Nephron progenitor cell (in vitro differentiated cells): ENCODE measurements at places on chromosomes 1 and 21.
A peak's percentile ranks its signal among the peaks of the same experiment; 100 is the strongest.

DNA sequence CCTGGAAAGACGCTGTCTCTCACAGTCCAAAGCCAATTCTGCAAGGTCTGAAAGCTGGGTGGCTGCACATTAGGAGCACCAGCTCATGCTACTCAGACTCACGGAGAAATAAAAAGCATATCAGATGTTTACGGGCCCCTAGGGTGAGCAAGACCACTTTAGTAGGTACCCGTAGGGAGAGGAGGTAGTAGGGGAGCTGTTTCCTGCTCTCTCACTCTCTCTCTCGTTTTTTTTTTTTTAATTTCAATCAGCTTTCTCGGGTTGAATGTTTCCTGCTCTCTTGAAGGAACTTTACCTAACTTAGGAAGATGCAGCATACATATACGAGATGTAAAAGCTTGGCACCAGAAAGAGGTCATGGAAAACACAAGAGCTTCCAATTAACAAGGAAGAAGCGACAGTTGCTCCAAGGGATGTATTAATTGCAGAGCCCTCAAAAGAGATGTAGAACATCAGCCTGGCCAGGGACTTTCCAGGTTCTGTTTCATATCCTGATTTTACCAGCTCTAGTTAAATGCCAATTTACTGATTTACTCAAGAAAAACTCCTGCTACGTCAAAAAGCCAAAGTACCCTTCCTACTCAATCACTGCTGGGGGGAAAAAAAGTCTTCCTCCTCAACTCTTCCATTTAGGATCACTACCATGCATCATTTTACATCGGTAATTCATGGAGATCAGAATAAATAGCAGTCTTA is 3.1 kb downstream of the LORICRIN start:
- DNase-seq = no peak

DNA sequence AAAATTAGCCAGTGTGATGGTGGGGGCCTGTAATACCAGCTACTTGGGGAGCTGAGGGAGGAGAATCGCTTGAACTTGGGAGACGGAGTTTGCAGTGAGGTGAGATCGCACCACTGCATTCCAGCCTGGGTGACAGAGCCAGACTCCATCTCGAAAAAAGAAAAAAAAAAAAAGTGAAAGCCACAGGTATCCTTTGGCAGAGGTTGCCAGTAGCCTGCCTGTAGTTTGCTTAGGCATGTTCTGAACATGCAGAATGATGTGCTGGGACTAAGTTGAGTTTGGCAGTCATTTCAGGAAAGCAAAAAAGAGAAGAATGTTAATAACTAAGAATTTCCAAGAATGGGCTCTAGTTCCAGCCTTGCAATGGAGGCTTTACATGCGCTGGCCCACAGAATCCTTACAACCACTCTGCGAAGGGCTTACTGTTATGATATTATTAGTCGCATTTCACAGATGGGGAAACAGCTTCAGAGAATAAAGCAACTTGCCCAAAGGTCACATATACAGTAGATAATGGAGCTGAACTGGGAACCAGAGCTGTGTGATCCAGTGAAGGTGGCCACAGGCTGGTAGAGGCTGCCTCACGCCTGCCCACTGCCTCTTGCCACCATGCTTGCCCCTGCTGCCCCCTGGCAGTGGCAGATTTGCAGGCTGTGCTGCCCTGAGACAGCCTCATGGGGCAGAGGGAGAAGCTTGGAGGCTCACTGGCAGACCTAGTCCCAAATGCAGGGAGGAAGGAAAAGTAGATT is 66.5 kb upstream of the LYST start:
- no peak for DNase-seq

GRCh38 chr1:96048572-96049212 is 672.9 kb upstream of the PTBP2 start:
- DNase-seq = no peak

GRCh38 chr1:33317354-33317753 is 3.5 kb downstream of the A3GALT2 start:
- DNase-seq = no peak

DNA sequence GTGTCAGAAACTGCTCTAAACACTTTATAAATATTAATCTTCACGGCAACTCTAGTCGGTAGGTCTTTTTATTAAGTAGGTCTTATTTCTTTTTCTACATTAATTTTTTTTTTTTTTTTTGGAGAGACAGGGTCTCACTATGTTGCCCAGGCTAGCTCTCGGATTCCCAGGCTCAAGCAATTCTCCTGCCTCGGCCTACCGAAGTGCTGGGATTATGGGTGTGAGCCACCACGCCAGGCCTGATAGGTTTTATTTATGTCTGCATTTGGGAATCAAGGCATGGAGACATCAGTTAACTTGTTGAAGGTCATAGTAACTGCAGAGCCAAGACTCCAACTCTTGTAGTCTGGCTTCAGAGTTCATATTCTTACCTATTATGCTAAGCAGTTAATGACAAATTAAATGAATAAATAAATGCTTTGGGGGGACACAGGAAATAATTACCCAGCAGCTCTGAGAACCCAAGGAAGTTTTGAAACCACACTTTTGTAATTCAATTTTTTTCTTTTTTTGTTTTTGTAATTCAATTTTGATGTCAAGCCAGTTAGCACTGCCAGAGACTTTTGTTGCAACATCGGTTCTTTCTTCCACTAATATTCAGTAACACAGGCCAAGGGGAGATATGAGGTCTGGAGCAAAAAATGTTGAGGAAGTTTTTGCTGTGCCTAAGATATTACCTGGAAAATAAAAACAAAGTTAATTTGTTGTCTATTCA is 9.4 kb upstream of the UAP1 start:
- no peak for DNase-seq

DNA sequence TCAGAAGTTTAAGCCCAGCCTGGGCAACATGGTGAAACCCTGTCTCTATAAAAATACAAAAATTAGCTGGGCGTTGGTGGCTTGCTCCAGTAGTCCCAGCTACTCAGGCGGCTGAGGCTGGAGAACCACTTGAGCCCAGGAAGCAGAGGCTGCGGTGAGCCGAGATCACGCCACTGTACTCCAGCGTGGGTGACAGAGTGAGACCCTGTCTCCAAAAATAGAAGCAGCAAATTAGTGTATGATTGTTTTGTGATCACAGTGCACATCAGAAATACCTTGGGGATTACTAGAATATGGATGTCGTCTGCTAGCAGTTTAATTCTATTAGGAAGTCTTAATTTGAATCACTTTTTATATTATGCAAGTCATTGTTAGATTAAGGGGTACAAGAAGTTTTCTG is 59.0 kb downstream of the ZBTB17 start:
- DNase-seq = no peak

GRCh38 chr1:89855413-89856123 is 34.7 kb downstream of the LRRC8D start:
- no peak for DNase-seq

- peak; percentile 88 for DNase-seq
Measured at GRCh38 chr1:8423692-8424538, 106.0 kb downstream of the SLC45A1 start.

DNA sequence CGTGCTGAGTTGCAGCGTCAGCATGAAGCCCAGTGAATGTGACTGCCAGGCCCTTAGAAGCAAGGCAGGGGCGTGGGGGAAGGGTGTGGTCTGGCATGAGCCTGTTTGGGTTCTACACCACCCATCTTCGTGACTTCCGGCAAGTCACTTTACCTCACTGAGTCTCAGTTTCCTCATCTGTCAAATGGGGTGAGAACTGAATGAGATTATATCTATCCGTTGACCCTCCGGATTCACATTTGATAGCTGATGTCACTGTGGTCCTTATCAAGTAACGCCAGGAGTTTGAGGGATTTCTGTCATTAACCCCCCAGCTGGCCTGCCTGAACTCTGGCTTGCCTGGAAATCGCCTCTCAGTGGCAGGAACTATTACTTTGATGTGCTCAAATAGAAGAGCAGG is 15.6 kb downstream of the MRPL37 start:
- DNase-seq = no peak

DNA sequence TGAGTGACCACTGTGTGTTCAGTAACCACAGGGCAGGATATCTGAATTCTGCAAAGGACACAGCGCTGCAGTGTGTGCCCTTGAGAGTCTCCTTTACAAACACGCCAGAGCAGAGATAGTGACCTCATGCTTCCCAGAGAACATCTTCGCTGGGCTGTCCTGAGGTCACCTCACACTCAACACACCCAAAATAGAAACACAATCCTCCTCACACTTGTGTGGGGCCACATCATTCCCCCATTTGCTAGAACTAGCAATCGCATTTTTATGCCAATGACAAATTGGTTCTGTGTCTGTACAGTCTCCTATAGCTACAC is 140.1 kb upstream of the NRIP1 start:
- DNase-seq = no peak

DNA sequence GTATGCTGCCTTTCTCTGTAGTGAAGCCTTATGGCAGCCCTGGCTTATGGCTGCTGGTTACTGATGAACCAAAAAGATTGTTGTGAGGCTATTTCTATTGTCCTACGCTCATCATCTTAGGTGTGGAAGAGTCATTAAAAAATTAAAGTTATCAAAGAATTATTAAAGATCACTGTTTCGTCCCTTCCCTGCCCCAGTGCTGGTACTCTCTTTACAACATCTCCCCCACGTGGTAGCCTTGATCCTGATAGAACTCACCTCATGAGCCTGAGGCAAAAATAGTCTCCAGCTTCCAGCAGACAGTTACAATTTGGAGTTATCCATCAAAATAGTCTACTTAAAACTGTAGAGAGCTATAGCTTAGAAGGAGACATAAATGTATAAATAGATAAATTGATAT is 201.5 kb downstream of the S1PR1 start:
- no peak for DNase-seq

DNA sequence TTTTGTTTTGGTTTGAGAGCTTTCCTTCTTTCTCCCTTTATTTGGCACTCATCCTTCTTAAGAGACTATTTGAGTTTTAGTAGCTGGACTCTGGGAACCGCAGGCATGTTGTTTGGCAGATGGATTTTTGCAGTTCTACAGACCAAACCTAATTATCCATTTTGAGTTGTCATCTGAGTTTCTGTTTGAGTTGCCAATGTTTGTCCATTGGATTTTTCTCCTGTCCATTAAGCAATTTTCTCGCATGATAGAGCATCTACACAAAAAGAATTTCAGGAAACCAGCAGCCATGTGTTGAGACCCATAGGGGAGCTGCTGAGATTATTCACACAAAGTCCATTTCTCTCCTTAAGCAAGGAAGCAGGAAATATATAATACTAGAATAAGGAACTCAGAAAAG is 17.2 kb upstream of the CXADR start:
- DNase-seq = no peak

GRCh38 chr1:222061711-222062359 is 319.9 kb upstream of the DUSP10 start:
- no peak for DNase-seq

- no peak for DNase-seq
Measured at GRCh38 chr1:44354268-44354839, 703 bp downstream of the ERI3 start.

GRCh38 chr1:158716335-158716734 is 4.2 kb downstream of the OR6K3 start:
- no peak for DNase-seq

DNA sequence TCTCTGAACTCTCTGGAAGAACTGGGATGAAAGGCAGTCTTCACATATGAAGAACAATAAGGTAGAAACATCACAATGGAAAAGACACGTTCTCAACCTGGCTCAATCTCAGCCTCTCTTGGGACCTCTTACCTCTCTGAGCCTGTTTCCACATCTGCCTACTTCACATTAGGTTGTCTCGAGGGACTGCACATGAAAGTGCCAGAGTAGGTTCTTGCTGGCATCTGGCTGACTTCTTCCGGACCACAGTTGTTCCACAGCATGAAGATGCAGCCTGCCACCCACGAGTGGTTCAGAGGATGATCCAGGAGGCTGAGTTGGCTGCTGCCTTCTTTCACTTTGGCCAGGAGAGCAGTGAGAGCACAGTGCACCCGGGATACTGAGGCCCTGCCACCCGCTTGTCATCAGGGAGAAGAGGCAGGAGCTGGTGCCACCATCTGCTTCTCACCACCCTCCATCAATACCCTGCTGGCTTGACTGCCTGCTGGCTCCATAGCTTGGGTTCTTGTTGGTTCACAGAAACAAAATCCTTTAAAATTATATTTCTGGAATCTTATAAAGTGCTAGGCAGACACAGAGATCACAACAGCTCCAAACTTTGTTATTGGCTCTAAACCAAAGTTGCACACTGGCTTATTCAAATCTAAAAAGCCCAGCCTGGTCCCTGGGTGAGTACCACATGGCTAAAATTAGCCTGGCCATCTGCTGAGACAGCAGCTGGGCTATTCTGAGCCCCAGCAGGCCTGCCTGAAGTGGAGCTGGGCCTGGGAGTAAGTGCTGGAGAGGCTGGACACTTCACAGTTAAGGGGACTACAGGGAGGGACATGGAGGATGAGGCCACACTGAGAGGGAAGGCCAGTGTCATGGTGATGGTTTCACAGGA is 46.9 kb upstream of the LIN9 start:
- no peak for DNase-seq

- DNase-seq = no peak
Measured at GRCh38 chr1:55010887-55011217, 12.1 kb downstream of the BSND start.

DNA sequence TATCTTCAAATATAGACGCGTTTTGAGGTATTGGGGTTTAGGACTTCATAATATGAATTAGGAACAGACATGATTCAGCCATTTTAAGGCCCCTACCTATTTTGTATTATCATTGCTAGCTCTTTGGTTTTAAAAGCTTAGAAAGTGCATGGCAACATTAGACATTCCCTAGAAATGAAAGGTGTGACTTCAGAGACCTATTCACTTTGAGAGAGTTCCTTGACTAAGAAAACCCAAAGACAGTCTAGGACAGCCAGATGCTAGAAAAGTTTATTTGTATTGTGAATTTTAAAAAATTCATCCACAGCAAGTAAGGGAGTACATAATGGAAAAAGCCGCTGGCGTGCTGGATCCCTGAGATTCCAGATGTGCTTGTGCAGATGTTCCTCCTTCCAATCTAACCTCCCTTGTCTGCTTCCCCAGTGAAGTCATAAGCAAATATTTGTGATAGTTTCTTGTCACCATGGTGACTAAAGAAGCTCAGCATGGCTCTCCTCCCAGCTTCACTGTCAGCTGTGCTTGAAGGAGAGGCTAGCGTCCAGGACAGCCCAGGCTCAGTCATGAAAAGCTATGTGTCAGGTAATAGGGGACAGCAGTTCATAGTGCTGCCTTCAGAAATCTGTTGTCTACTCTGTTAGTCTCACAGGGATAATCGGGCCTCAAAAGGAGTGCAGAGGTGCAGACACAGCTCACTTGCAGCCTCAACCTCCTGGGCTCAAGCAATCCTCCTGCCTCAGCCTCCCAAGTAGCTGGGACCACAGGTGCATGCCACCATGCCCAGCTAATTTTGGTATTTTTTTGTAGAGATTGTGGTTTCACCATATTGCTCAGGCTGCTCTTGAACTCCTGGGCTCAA is 34.8 kb downstream of the KPNA6 start:
- DNase-seq = no peak

GRCh38 chr1:28010969-28011368 is 51.2 kb downstream of the XKR8 start:
- no peak for DNase-seq

GRCh38 chr21:45558044-45558721 is 15.9 kb upstream of the SLC19A1 start:
- no peak for DNase-seq
